ENCODE measurements at places on chromosomes 7 and 10. TPM values are rescaled to one million over a fixed set of nuclear protein-coding genes. Genes with fewer than 3 reads are reported as not detected.
A peak's percentile ranks its signal among the peaks of the same experiment; 100 is the strongest.

The VENTX gene
- not detected for total RNA-seq

The TDRD1 gene
- total RNA-seq = 0.59 TPM

The COBL gene
- total RNA-seq = under 0.01 TPM

- no peaks in the 10 kb centered on the region for H3K36me3 ChIP-seq
- peaks cover under 1% of the 10 kb centered on the region for H3K4me1 ChIP-seq
- no peak overlapping the region for H3K27ac ChIP-seq
- peaks cover 10% of the 10 kb centered on the region for H3K27me3 ChIP-seq
- no peak overlapping the region for H3K4me3 ChIP-seq
Observed at GRCh38 chr10:69465457-69466157, 14.3 kb downstream of the TSPAN15 start.

- no peaks in the 10 kb centered on the region for H3K4me1 ChIP-seq
- no peak for DNase-seq
- H3K36me3 ChIP-seq = no peaks in the 10 kb centered on the region
- H3K27ac ChIP-seq = no peak overlapping the region
- H3K27me3 ChIP-seq = no peaks in the 10 kb centered on the region
Observed at GRCh38 chr10:130635528-130635927, 499.3 kb downstream of the GLRX3 start.

GRCh38 chr10:96044736-96045135 is 1.4 kb downstream of the CCNJ start:
- H3K27ac ChIP-seq = peak overlapping the region; percentile 66
- peaks cover 14% of the 10 kb centered on the region for H3K4me1 ChIP-seq
- peak overlapping the region; percentile 90 for H3K4me3 ChIP-seq
- no peaks in the 10 kb centered on the region for H3K27me3 ChIP-seq

- no peaks in the 10 kb centered on the region for H3K36me3 ChIP-seq
- no peaks in the 10 kb centered on the region for H3K27me3 ChIP-seq
Observed at GRCh38 chr7:91206361-91206960, 57.8 kb upstream of the FZD1 start.
